ENCODE measurements at places on chromosomes 3 and 15.

GRCh38 chr3:50321336-50322114 lies 1.0 kb downstream of the HYAL2 start:
- peak; percentile 90 for DNase-seq

DNA sequence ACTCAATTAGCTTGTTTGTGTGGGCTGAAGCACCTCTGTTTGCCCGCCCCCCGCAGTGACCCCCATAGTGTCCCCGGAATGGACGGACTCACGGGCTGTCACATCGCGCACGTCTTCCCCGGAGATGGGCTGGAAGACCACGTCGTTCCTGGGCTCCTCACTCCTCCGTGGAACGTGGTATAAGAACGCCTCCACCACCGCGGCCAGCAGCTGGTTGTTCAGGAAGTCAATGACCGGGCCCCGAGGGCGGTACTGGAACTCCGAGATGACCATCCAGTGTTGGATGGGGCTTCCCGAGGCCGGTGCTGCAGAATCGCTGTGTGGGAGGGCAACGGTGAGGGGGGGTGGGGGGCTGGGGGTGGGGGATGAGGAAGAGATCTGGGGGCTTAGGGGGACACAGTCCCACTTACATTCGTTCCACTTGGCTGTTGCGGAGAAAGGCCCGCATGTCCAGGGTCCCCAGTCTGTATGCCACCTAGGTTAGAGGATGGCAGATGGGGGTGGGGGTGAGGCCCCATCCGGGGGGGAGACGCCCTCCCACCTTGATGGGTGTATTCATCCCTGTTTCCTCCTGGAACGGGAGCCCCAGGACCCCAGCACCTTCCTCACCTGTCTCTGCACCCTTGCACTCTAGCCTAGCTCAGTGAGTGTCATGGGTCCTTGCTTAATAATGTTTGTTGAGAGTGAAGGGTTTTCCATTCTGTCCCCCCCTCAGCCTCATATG lies 30.2 kb downstream of the MUC20 start:
- no peak for DNase-seq

DNA sequence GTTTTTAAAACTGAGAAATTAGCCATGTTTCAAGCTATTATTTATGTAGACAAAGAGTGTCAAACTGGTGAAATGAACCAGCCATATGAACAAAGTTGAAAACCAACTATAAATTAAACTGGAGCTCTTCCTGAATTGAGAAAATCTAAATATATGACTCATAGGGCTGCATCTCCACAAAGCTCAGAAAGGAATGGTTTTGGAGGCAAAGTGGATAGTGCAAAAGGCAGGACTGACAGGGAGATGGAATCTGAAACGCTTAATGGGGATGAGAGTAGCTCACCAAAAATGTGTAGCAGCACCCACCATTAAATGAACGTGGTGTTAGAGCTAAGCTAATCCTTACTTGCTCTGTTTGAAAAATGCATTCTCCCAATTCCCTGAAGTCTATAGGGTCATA lies 1066.0 kb downstream of the AGBL1 start:
- DNase-seq, result no peak

DNA sequence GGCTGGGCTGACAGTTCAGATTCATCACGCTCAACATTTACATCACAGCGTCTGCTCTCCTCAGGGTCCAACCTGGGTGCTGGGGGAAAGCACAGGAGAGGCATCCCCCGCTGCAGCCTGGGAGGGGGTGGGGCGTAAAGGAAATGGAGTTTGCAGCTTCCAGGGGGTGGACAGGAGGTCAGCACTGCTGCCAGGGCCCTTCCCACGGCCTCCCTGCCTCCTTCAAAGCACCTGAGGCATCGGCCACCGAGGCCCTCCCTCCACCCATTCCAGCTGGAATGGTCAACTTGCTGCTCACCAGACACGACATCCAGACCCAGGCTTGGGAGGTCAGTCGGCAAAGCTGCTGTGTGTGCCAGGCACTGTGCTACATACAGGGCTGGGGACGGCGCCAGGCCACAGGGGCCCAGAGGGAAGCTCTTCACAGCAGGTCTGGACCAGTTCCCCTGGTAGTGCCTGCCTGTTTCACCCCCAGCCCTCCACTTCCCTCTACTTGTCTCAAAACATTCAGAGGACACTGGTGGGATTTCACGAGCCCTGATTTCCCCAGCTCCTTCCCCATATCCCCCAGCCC lies 120.7 kb downstream of the ANP32A start:
- DNase-seq, result peak; percentile 36

- DNase-seq, result no peak
Observed at GRCh38 chr3:43011638-43012037, 32.5 kb downstream of the GASK1A start.
